ENCODE measurements at places on chromosomes 3 and 15. TPM values are rescaled to one million over a fixed set of nuclear protein-coding genes. Genes with fewer than 3 reads are reported as not detected.

SLC38A3 gene
- polyA plus RNA-seq = 0.34 TPM

CDHR4 gene
- not detected for polyA plus RNA-seq

CHDH gene
- polyA plus RNA-seq = 0.22 TPM

HES1 gene
- 16.0 TPM for polyA plus RNA-seq

TUSC7 gene
- polyA plus RNA-seq = not detected

CASR gene
- polyA plus RNA-seq = not detected

DNAH1 gene
- 8.0 TPM for polyA plus RNA-seq

SHF gene
- polyA plus RNA-seq = 2.9 TPM

STAG1 gene
- polyA plus RNA-seq = 7.7 TPM

GASK1A gene
- 7.8 TPM for polyA plus RNA-seq

NFKBIZ gene
- polyA plus RNA-seq = 94.0 TPM

GMNC gene
- 0.39 TPM for polyA plus RNA-seq

MYZAP gene
- polyA plus RNA-seq = 22.4 TPM

SLC6A1 gene
- 0.46 TPM for polyA plus RNA-seq

PSTPIP1 gene
- 1.9 TPM for polyA plus RNA-seq

EFHB gene
- 3.5 TPM for polyA plus RNA-seq

P2RY1 gene
- polyA plus RNA-seq = 1.0 TPM

PTPN9 gene
- polyA plus RNA-seq = 5.9 TPM

GABRA5 gene
- polyA plus RNA-seq = 0.06 TPM

LMAN1L gene
- polyA plus RNA-seq = 0.01 TPM

TTC21A gene
- 5.4 TPM for polyA plus RNA-seq

GNAT1 gene
- polyA plus RNA-seq = not detected

GOLGA8T gene
- polyA plus RNA-seq = 0.73 TPM

FHIT gene
- polyA plus RNA-seq = 3.9 TPM

FAM174B gene
- 50.8 TPM for polyA plus RNA-seq

MAGI1 gene
- 10.5 TPM for polyA plus RNA-seq

C2CD4B gene
- polyA plus RNA-seq = 8.8 TPM

ARL6 gene
- 1.7 TPM for polyA plus RNA-seq

ALG1L2 gene
- not detected for polyA plus RNA-seq

PLSCR5 gene
- polyA plus RNA-seq = not detected

SPINK8 gene
- polyA plus RNA-seq = not detected

TGM5 gene
- polyA plus RNA-seq = 0.06 TPM

TM6SF1 gene
- polyA plus RNA-seq = 0.67 TPM

GRAMD2A gene
- polyA plus RNA-seq = 0.10 TPM

LRRC2 gene
- 0.58 TPM for polyA plus RNA-seq

LRRIQ4 gene
- polyA plus RNA-seq = not detected

REC114 gene
- not detected for polyA plus RNA-seq

SLC12A1 gene
- not detected for polyA plus RNA-seq

ZBED2 gene
- not detected for polyA plus RNA-seq

FGD5 gene
- polyA plus RNA-seq = 19.5 TPM

ACY1 gene
- 46.8 TPM for polyA plus RNA-seq

LCTL gene
- not detected for polyA plus RNA-seq

MB21D2 gene
- 4.6 TPM for polyA plus RNA-seq

CFAP91 gene
- polyA plus RNA-seq = 3.1 TPM

GOLGA8J gene
- polyA plus RNA-seq = 0.21 TPM

C3orf49 gene
- not detected for polyA plus RNA-seq

LXN gene
- 11.0 TPM for polyA plus RNA-seq

CPA3 gene
- polyA plus RNA-seq = 4.0 TPM

MINAR1 gene
- polyA plus RNA-seq = 0.49 TPM

PIF1 gene
- 0.91 TPM for polyA plus RNA-seq

TM4SF18 gene
- polyA plus RNA-seq = 4.2 TPM

PLA2G4D gene
- not detected for polyA plus RNA-seq

ZNF620 gene
- 1.7 TPM for polyA plus RNA-seq

Measured in adipose tissue (tissue), 3 donors.